ENCODE measurements at places on chromosomes 1 and 21.
A peak's percentile ranks its signal among the peaks of the same experiment; 100 is the strongest.

DNA sequence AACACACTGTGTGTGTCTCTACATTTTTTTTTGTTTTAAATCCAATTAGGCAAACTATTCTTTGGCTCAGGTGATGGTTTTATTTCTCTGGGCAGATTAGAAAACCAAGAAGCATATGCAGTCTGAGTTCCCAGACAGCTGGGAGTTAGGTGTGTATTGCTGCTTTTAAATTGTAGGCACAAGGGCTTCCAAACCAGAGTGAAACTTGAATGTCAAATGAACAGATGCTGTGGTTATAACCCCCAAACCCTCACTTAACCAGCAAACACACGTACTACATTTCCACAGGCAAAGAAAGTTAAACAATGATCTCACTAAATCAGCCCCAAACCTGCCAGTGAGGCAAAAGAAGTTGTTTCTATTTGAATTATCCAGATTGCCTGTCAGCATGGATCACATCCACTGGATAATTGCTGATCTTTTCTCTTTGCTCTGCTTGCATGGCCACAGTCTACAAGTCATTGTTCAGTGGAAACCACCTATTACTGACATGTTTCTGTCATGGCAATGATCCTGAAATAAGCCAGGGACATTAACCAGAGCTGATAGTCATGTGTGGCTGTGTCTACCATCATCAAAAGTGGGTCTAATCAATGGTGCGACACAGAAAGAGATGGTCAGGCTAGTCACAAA, 576.5 kb upstream of the PLXNA2 start:
- no peak for DNase-seq

DNA sequence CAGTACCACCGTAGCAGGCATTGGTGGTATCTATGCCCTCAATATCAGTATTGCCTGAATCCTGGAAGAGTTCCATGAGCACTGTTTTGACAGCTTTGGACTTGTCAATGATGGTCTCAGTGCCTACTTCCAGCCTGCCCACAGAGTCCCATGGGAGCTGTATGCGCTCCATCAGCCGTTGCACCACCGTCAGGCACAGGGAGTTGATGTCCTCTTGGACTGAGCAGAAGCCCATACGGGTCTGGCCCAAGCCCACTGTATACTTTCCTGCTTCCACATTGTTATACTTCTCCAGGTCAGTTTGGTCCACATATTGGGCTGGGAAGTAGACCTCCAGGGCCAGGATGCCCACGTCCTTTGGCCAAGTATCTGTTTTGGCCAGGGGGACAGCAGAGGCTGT, 4.5 kb downstream of the HMGCS2 start:
- no peak for DNase-seq

- no peak for DNase-seq
Measured at GRCh38 chr1:164443836-164444235, 115.1 kb upstream of the PBX1 start.

DNA sequence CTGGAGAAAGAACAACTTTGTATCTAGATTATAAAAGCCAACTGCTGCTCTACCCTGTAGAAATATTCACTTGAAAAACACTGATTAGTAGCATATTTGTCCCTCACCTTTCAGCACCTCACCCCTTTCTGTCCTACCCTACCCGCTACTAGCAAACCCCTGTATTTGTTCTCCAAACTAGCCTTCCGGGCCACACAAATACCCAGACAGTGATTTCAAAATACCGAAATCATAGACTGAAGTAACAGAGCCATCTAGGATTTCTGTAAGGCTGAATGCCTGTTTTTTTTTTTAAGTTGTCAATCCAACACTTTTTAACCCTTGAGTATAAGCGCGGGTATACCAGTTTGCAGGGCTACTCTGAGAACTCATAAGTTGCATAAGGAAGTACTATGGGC, 398 bp upstream of the DPT start:
- DNase-seq, result no peak

GRCh38 chr1:79074975-79075374, 68.4 kb upstream of the ADGRL4 start:
- no peak for DNase-seq

GRCh38 chr21:32562915-32563314, 22.4 kb downstream of the TCP10L start:
- DNase-seq, result no peak

- no peak for DNase-seq
Measured at GRCh38 chr1:66349242-66349641, 184.7 kb upstream of the SGIP1 start.

DNA sequence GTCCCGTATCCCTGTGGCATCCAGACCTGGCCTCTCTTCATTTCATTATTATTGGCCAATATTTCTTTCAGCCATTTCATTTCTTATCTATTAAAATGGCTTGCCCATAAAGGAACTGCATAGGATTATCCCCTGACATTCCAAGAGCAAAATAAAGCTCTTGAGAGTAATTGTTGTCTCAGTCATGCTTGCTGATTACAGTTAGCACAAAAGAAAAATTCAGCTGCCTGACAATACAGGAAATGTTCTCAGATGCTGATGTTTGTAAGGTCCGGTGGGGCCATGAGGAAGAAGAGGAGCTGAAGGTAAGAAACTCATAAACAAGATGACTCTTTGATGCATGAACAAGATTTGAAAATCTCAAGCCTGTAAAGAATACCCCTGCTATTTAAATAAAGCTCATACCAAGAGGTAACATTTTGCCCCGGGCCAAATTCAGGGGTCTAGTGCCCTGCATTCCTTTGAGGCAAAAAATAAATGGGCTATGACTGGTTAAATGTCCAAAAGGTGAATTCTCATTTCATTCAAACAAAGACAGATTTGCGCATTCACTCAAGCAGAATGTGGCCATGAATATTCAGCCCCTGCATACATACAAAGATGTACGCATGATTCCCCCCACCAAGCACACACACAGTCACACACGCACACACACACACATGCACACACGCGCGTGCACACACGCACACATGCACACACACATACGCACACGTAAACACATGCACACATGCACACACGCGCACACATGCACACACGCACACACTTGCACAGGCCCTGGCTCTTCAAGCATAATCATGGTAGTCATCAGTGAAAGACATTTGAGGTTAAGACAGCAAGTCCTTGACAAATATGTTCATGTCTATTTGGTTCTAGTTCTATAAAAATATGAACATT, 44.8 kb downstream of the KCNJ15 start:
- no peak for DNase-seq

DNA sequence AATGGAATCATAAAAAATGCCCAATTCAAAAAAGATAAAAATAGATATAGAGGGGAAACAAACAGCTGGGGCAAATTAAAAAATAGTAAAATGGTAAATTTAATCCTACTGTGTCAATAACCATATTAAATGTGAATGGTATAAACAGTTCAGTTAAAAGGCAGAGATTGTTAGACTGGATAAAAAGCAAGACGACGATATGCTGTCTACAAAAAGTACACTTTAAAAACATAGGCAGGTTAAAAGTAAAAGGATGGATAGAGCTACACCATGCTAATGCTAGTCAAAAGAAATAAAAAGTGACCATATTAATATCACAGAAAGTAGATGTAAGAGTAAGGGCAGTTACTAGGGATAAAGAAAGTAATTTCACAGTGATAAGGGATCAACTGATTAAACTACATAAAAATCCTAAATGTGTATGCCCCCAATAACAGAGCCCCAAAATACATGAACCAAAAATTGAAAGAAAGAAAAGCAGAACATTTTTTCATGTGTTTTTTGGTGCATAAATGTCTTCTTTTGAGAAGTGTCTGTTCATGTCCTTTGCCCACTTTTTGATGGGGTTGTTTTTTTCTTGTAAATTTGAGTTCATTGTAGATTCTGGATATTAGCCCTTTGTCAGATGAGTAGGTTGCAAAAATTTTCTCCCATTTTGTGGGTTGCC, 27.4 kb downstream of the MORN1 start:
- no peak for DNase-seq

DNA sequence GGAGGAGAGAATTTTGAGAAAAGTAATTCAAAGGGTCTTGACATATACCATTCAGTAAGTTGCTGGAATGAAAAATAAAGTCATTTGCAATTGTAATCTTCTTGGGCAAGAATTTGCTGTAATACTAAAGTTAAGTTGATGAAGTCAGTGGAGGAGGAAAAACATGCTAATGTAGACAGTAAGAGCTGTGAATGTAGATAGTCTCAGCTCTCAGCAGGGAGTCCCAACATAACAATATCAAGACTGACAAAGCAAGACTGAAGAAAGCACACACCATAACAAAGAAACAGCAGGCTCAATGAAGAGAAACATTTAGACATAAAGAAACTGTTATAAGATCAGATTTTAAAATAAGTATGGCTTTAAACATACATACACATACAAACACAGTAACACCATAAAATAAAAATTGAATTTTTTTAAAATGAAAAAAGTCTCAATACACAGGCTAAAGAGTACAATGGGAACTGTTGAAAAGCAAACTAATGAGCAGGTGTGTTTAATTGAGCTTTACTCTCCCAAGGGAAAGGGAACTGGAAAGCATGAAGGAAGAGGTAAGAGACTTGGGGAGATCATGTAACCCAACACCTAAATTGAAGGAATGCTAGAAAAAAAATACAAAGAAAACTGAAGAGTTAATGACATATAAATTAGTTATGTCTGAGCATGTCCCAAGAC, 336.3 kb upstream of the NCAM2 start:
- peak; percentile 11 for DNase-seq

DNA sequence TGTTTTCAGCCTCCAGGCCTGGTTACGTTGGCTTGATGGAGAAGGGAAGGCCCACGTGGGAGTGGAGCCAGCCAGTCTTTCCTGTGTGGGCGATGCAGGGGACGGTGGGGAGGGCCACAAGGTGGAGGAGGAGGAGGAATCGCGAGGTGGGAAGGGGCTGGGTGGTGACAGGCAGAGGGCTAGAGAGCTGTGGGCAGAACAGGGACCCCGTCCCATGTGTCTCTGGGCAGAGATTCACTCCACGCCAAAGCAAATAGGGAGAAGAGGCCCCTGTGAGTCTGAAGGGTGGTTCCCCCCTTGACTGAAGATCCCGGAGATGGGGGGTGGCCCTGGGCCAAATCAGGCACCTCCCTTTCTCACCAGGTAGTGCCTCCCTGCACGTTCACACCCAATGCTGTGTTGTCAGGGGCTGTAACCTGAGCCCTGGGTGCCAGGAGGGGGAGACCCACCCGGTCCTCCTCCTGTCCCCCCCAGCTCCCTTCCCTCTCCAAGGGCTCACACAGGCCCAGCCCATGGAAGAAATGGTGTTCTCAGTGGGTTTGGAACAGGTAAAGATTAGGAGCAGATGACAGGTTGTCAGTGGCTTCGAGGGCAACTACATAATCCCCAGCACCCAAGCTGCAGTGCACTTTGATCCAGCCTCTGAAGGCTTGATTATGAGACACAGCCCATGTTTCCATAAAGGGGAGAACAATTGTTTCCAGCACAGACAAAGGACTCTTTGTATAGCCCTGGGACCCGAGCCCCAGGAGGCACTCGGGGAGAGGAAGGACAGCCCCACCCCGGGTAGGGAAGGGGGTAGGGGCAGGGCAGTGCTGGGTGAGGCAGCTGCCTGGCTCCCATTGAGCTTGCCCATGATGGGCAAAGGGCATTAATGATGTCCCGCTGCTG, 37.7 kb upstream of the GPR37L1 start:
- peak; percentile 92 for DNase-seq

GRCh38 chr1:239619190-239619589, 232.8 kb downstream of the CHRM3 start:
- no peak for DNase-seq

DNA sequence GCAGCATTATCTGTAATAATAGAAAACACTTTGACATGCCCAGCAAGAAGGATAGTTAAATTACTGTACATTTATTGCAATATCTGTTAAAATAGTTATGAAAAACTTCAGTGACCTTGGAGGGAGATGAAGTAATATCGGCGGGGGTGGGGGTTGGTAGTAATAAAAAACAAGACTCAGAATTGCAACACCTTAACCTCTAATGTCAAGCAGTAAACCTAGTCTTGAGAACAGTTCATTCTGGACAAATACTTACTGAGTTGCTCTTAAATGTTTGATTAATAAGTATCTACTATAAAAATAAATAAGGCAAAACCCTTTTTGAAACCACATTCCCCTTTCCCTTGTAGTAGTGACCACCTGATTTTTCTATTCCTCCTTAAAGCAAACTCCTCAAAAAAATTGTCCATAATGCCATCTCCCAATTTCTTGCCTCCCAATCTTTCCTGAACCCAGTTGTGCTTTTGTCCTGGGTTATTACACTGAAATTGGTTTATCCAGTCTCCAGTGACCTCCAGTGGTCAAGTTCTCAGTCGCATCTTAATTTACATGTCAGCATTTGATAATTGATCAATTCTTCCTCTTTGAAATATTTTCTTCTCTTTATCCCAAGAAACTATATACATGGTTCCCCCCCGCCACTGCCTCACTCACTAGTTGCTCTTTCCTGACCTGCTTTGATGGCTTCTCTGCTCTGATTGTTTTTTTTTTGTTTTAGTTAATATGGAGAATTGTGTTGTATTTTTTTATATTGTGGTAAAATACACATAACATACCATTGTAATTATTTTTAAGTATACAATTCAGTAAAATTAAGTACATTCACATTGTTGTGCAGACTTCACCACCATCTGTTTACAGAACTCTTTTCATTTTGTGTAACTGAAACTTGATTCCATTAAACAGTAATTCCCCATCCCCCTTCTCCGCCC, 36.8 kb downstream of the RAP1A start:
- DNase-seq, result no peak

All from NCI-H187 (cell line).